Right atrium auricular region (tissue), 2 donors: ENCODE measurements at places on chromosomes 2 and 18. TPM values are rescaled to one million over a fixed set of nuclear protein-coding genes. Genes with fewer than 3 reads are reported as not detected.

- DNase-seq = no peak
- no peaks in the 10 kb centered on the region for H3K4me1 ChIP-seq
These were observed 566.6 kb upstream of the DSEL start for GRCh38 chr18:68083131-68083530.

GRCh38 chr2:55782528-55783173 is 89.0 kb upstream of the PNPT1 start:
- no peaks in the 10 kb centered on the region for H3K27me3 ChIP-seq
- H3K27ac ChIP-seq = no peak overlapping the region
- no peak for DNase-seq
- H3K4me1 ChIP-seq = no peaks in the 10 kb centered on the region

DNA sequence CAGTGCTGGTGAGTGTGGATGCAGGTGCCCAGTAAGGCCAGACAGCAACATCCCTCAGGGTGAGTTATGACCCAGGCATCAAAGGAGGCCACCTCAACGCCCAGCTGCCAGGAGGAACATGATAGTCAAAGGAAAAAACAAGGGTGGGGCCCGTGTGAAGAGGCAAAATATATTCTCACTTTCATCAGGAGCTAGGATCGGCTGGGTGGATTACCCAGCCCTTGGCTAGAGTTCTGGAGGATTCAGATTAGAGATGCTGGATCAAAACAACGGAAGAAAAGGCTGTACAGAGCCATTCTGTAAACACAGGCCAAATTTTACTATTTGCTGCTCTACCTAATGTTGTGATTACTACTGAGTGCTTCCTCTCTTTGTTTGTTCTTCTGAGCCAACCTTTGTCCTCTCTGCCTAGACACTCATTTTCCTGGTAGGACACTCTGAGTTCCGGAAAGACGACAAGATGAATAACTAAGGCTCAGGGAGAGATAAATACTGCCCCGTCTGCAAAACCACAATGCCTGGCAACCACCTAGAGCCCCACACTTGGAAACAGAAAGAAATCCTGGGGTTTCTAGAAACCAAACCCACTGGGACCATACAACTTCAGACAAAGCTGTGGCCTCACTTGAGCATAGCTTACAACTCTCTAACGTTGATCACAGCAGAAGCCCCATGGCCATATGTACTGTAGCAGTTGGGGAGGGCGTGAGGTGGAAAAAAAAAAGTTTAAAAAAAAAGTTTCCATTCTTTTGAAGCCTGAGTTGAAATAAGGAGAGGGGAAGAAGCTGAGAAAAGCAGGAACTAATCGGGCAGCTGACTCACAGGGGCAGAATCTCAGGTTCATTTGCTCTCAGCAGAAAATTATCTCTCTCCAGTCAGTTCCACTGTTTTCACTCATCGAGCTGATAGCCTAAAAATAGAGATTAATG is 17.8 kb upstream of the PMAIP1 start:
- H3K27me3 ChIP-seq = no peaks in the 10 kb centered on the region
- DNase-seq = no peak
- no peaks in the 10 kb centered on the region for H3K4me1 ChIP-seq
- H3K27ac ChIP-seq = no peak overlapping the region
- H3K4me3 ChIP-seq = no peak overlapping the region

Gene RTP5
- not detected for total RNA-seq

Gene SEMA4F
- total RNA-seq = 3.0 TPM

Gene APOB
- total RNA-seq = 20.1 TPM

GRCh38 chr2:231370749-231371429 is 24.6 kb upstream of the B3GNT7 start:
- no peaks in the 10 kb centered on the region for H3K27me3 ChIP-seq
- H3K36me3 ChIP-seq = no peaks in the 10 kb centered on the region
- H3K4me1 ChIP-seq = no peaks in the 10 kb centered on the region
- no peak overlapping the region for H3K27ac ChIP-seq
- no peak for DNase-seq
